OCI-LY7 (cell line): ENCODE measurements at places on chromosomes 1 and 21.

- DNase-seq = no peak
Observed at GRCh38 chr1:186194107-186194756, 180.8 kb downstream of the TPR start.

DNA sequence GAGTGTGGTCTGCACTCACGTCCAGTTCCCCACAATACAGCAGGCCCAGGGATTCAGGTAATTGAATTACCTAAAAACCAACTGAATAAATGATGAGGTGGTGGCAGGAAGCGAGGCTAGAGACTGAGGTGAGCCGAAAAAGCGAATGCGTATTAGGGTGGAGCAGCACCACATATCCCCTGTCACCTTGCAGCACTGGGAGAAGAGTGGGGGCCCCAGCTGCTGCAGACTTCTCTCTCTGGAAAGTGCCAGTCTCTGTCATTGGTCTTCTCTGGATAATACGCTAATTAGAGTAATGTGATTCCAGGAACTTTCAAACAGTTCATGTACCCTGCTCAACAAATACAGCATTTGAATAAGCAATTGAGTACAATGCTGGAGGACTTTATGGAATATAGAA, 199.0 kb downstream of the RPS6KC1 start:
- DNase-seq = no peak

DNA sequence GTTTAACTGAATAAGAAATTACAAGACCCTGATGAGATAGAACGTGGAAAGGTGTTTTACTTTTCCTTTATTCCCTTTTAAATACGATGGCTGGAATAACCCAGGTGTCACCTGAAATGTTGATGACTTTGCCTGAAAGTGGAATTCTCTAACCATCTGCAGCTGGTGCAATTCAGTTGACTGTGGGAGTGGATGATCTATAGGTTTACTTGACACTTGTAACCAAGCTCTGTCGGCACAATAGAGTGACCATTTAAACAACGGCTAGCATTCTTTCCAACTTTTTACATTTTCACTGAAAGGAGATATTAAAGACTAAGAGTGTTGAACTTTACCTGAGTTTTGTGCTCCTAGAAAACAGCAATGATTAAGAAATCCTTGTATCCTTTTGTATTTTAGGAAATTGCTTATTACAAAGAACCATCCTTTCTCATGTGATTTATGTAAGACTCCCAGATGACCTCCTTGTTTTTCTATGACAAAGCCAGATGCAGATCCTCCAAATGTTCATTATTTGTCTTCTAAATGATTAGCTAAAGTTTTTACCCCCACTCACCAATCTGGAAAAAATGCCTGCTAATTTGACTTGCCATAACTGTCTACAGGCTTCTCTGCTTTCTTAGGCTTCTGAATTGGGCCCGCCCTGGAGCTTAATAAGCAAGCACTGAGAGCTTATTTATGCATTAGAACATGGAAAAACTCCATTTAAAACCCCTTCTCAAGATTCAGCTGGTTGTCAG, 129.5 kb upstream of the LRRC7 start:
- no peak for DNase-seq

GRCh38 chr1:209641832-209642172, 10.4 kb downstream of the LAMB3 start:
- no peak for DNase-seq

DNA sequence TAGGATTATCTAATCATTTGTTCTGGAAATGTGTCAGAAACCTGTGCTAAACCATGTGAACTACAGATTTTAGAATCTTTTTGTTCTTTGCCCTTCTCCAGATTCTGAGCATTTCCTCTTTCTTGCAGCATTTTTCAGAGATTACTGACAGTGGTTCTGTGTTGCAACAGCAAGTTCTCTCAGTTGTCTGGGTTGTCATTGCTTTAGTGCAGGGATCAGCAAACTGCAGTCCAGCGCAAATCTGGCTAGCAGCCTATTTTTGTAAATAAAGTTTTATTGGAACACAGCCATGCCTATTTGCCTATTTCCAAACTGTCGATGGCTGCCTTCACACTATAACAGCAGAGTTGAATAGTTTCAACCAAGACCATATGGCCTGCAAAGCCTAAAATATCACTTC, 66.3 kb upstream of the LRRC8D start:
- DNase-seq = peak; percentile 14

DNA sequence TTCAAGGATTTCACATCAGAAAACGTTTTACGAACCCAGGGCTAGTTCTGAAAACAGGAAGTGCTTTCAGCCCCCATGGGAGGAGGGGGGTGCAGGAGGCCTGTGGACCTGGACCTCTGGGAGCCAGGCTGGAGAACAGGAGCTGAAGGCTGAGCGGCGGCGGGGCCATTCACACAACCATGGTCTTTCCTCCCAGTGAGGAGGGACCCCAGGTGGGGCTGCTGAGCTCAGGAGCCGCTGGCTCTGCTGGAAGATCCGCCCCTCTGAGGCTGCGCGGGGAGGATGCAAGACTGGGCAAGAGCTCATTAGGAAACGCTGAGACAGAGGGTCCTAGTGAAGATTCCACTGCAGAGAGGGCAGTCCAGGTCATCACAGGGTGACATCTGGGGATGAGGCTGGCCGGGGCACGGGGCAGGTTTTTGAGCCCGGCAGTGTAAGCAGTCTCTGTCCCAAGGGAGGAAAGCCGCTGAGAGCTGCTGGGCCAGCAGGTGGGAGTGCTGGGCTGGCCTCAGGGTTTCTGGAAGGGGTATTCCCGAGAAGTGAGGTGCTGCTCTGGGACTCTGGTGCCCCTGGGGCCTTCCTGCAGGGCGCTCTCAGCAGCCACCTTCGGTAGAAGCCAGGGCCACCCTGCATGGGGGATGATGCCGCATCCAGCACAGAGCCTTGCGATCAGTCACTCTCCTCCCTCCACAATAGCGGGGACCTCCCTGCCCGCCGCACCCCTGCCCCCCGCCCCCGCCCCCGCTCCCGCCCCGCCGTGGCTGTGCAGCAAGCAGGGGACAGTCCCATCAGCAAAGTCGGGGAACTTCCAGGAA, 7.5 kb downstream of the MX2 start:
- DNase-seq = peak; percentile 71

GRCh38 chr1:30916296-30916695, 7.7 kb upstream of the SDC3 start:
- DNase-seq = no peak

GRCh38 chr1:185016880-185017279, 28.5 kb upstream of the RNF2 start:
- no peak for DNase-seq

DNA sequence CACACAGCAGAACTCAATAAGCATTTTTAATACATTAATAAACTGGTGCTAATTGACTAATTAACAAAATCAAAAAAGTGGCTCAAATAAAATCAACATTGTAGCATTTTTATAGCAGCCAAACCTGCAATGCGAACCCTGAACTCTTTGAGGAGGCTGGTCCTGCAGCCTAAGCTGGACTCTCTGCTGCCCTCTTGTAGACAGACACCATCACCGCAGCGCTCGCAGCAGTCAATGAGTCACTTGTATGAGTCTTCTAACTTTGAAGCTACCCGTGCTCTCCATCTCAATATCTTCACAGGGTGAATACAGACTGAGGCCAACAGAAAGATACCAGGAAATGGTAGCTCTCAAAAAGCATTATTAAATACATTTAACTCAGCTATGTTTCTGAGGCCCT, 9.7 kb upstream of the KRTAP7-1 start:
- DNase-seq = peak; percentile 7

- DNase-seq = no peak
Observed at GRCh38 chr1:180901076-180901990, 11.4 kb upstream of the KIAA1614 start.

DNA sequence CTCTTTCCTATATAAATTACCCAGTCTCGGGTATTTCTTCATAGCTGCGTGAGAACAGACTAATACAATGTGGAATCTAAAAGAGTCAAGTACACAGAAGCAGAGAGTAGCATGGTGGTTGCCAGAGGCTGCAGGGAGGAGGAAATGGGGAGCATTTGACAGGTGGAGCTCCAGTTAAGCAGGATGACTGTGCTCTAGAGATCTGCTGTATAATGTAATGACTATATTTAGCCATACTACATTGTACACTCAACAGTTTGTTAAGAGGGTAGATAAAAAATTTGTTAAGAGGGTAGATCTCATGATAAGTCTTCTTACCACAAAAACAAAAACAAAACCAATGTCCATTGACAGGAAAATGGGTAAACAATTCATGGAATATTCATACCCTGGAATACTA, 82.1 kb downstream of the MT1HL1 start:
- DNase-seq = no peak

- no peak for DNase-seq
Observed at GRCh38 chr1:153535242-153536011, at the start of gene S100A6. S100A6 (minus strand) TSS chr1:153535991; CDS start chr1:153535339, 652 bp downstream.
